Common myeloid progenitor, CD34-positive (primary cell): ENCODE measurements at places on chromosomes 11 and 22.

GRCh38 chr11:32893343-32894148 is 935 bp downstream of the QSER1 start:
- peak overlapping the region; percentile 58 for H3K27ac ChIP-seq
- H3K27me3 ChIP-seq, result no peaks in the 10 kb centered on the region
- H3K4me3 ChIP-seq, result peak overlapping the region; percentile 63
- peaks cover 23% of the 10 kb centered on the region for H3K4me1 ChIP-seq

DNA sequence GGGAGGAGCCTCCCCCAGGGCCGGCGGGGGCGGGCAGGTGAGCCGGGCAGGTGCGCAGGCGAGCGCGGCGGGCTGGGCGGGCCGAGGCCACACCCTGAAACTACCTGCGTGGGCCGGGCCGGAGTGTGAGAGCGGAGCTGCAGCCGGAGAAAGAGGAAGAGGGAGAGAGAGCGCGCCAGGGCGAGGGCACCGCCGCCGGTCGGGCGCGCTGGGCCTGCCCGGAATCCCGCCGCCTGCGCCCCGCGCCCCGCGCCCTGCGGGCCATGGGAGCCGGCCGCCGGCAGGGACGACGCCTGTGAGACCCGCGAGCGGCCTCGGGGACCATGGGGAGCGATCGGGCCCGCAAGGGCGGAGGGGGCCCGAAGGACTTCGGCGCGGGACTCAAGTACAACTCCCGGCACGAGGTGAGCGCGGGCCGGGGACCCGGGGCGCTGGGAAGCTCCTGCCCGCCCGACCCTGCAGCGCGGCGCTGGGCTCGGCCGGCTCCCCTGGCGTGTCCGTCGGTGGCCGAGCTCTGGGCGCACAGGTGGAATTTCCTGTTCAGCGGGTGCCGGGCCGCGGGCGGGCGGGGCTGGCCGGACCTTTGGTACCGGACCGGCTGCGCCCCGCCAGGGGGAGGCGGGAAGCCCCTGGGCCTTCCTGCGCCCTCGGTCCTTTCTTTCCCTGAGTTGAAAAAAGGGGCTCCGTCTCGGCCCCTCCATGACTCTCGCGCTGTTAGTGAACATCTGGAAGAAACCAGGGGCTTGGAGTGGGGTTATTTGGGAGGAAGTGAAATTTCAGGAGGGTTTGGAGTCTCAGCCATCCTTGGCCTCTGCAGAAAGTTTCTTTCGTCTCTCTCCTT is at the start of gene ST14:
ST14 (plus strand) TSS at position 126 of the 841 bp plus-strand sequence; CDS start at position 324, 198 bp downstream.
- DNase-seq, result peak; percentile 52
- H3K36me3 ChIP-seq, result no peaks in the 10 kb centered on the region
- no peak within 1 kb of the TSS for H3K27ac ChIP-seq
- peaks cover 8% of the 10 kb centered on the region for H3K27me3 ChIP-seq
- peak within 1 kb of the TSS; percentile 74 for H3K4me3 ChIP-seq

- no peak overlapping the region for H3K27ac ChIP-seq
- H3K4me3 ChIP-seq, result no peak overlapping the region
- H3K27me3 ChIP-seq, result no peaks in the 10 kb centered on the region
- H3K36me3 ChIP-seq, result peaks cover 37% of the 10 kb centered on the region
- peaks cover 8% of the 10 kb centered on the region for H3K4me1 ChIP-seq
- no peak for DNase-seq
These were observed 22.5 kb downstream of the FADS3 start for GRCh38 chr11:61868571-61869428.

DNA sequence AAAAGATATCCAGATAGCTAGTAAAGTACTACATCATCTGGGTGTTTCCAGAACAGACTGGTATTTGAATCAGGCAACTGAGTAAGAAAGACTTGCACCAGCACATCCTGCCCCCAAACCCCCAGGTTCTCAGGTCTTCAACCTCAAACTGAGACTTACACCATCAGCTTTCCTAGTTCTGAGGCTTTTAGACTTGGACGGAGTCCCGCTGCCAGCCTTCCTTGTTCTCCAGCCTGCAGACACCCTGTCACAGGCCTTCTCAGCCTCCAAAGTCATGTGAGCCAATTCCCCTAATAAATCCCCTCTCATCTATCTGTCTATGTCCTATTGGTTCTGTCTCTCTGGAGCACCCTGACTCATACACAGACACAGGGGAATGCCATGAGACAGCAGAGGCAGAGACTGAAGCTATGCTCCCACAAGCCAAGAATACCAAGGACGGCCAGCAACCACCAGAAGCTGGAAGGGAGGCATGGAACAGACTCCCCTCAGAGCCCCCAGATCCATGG is 10.9 kb downstream of the SMCO4 start:
- no peaks in the 10 kb centered on the region for H3K27me3 ChIP-seq
- no peaks in the 10 kb centered on the region for H3K36me3 ChIP-seq
- no peak overlapping the region for H3K27ac ChIP-seq
- no peak for DNase-seq
- no peak overlapping the region for H3K4me3 ChIP-seq
- H3K4me1 ChIP-seq, result peaks cover 75% of the 10 kb centered on the region

GRCh38 chr11:100981196-100981824 is 148.3 kb downstream of the PGR start:
- no peak overlapping the region for H3K27ac ChIP-seq
- H3K27me3 ChIP-seq, result no peaks in the 10 kb centered on the region
- H3K36me3 ChIP-seq, result no peaks in the 10 kb centered on the region

- H3K4me3 ChIP-seq, result no peak overlapping the region
- H3K4me1 ChIP-seq, result no peaks in the 10 kb centered on the region
- DNase-seq, result peak; percentile 64
- peaks cover 14% of the 10 kb centered on the region for H3K27me3 ChIP-seq
These were observed 4.1 kb upstream of the MAPK11 start for GRCh38 chr22:50274311-50274710.

DNA sequence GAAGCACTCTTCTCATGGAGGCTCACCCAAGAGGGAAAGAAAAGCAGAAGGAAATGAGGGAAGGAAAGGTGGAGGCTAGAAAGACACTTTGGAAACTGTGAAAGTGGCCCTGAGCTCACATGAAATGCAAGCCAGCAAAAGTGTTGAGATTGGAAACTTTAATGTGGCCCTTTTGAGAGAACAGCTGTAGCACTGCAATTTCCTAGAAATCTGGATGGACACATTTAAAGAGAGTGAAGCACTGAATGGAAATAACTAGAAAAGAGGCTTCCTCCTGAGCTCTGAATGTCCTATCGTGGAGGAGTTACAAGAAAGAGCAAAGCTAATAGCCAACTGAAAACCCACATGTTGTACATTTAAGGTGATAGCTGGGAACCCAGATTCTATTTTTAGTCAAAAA is 56.0 kb downstream of the LIF start:
- no peak for DNase-seq
- no peak overlapping the region for H3K4me3 ChIP-seq
